Activated CD4-positive, alpha-beta T cell treated with anti-CD3 and anti-CD28 coated beads, Interleukin-2, amount 10 ng/mL, durations not matched to agents 24 days and 14 days (primary cell): ENCODE measurements at places on chromosomes 2 and 18. TPM values are rescaled to one million over a fixed set of nuclear protein-coding genes. Genes with fewer than 3 reads are reported as not detected.
A peak's percentile ranks its signal among the peaks of the same experiment; 100 is the strongest.

- no peak for DNase-seq
These were observed 94.4 kb upstream of the SATB2 start for GRCh38 chr2:199552141-199552540.

GRCh38 chr2:197628043-197628500 is 47.3 kb downstream of the RFTN2 start:
- DNase-seq: no peak

DNA sequence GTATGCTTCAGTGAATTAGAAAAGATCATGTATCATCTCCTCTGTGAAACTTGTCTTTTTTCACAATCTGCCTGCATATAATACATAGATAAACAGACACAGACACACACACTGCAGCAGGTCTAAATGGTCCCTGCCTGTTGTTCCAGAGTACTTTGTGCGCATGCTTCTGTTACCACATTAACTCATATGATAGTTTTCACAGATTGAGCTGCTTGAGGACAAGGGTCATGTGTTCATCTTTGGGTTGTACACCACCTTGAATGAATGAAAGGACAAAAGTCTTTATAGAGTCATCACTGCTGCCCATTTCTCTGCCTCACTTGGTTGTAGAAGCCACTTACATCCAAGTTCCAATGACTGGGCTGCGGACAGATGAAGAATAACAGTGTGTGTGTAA is 72.7 kb upstream of the GLS start:
- no peak for DNase-seq

GRCh38 chr2:121598087-121598486 is 51.2 kb downstream of the CLASP1 start:
- no peak for DNase-seq

DNA sequence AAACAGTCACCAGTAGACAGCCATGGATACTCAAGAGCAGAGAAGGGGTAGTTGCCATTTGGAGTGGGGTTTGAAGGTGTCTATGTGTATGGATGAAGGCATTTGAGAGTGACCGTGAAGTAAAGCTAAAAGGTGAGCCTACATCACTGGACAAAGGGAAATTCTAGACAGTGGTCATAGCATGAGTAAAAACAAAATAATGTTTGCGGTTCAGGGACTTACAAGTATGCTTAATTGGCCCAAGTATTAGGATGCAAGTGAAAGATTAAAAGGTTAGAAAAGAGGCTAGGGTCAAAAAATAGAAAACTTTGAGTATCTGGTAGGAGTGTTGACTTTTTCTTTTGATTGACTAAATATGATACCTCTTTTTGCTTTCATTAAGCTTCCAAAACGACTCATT is 238.1 kb upstream of the SLC8A1 start:
- no peak for DNase-seq

DNA sequence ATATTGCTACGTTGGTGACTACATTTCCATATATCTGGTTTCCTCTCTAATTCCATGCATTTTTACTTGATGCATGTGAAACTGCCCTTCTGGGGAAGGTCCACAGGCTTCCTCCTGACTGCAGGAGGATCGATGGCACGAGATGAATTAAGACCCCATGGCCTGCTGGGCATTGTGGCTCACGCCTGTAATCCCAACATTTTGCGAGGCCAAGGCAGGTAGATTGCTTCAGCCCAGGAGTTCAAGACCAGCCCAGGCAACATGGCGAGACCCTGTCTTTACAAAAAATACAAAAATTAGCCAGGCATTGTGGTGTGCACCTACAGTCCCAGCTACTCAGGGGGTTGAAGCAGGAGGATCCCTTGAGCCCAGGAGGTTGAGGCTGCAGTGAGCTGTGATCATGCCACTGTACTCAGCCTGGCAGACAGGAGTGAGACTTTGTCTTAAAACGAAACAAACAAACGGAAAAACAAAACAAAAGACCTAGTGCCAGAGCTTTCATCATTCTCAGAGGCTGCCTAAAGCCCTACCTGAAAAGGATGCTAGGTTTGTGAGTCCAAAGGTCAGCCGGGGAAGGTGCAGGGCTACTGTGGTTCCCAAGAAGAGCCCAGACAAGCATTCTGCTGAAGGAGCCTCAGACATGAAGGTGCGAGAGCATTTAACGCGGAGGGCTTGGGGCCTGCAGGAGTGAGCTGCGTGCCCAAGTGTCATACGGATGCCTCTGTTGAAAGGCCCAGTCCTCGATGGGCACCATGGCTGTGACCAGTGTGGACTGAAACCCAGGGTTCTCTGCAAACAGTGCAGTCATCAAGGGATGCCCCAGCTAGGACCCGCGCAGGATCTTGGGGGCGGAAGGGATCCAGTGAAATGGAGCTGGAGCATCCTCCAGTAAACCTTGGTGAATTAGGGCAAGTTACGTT is 21.6 kb downstream of the GPR55 start:
- no peak for DNase-seq

- no peak for DNase-seq
These were observed 249.1 kb downstream of the SUCLG1 start for GRCh38 chr2:84209941-84210340.

DNA sequence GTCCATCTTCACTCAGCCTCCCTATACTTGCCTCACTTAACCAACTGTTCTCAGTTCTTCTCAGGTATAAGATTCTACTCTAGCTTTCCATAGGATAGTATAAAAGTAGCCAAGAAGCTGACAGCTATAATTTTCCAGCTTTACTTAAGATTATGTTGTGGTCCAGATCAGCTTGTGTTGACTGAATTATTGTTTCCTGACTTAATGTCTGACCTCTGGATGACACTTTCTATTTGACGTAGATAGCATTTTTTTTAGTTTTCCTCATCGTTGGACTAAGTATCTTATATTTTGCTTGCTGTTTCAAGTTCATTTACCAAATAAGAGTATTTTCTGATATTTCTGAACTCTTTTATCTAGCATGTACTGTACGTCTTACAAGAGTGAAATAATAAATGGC is 1272.5 kb upstream of the CDH2 start:
- DNase-seq: no peak

DNA sequence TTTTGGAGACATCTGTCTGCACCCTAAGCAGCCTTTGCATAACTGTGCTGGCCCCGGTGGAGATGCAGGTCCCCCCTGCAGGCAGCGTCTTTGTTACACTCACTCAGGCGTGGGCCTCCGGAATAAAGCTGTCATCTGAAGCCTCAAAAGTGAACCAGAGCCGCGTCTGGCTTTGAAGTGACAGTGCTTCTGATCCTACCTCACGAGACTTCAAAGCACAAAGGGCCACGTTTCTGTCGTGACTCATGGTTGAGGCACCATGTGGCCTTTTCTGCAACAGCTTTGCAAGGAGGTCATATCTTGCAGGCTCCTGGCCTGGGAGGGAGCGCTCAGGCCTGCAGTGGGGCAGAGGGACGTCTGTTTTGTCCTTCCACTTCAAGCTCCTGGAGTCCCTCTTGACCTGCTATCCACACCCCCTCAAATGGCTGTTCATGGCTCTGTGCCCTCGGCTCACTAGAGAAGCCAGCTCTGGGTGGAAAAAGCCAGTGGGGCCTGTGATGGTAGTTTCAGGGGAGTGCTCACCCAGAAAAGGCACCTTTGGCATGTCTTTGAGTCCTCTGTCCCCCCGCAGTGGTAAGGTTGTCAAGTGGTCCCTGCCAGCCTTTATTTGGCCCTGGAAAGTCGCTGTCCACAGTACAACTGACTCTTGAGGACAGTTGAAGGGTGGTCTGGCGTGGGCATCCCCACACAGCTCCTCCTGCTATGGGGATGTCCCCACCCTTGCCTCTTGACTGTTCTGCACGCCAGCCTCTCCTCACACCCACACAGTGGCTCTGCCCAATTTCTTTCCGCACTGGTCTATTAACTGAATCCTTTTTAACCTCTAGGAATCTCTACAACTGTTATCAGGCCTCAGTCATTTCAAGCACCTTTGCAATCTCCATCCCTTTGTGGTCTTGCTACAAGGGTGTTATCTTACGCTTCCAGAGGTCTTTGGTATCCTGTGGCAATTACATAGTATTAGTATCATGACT is 19.3 kb downstream of the GPR55 start:
- DNase-seq: peak; percentile 85

GRCh38 chr2:216149741-216150140 is 40.6 kb downstream of the XRCC5 start:
- no peak for DNase-seq

DNA sequence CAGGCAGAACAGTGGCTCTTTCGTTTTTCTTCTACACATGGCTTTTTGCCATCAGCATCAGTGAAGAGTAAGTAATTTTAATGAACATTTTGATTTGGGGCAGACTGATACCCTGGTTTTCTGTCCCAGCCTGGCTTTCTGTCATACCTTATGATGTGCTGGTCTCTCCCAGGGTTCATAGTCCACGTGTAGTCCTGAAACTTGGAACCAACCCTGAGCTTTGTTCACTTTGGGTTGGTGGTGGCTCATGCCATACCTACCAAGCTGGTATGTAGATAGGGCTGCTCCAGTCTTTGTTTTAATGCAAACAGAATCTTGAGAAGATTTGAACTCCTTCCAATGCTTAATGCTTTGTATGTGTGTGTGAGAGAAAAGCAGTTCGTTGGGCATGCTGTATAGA is 4.9 kb downstream of the COPS7B start:
- no peak for DNase-seq

GRCh38 chr2:2061091-2061696 is 269.9 kb downstream of the MYT1L start:
- DNase-seq: peak; percentile 36

DNA sequence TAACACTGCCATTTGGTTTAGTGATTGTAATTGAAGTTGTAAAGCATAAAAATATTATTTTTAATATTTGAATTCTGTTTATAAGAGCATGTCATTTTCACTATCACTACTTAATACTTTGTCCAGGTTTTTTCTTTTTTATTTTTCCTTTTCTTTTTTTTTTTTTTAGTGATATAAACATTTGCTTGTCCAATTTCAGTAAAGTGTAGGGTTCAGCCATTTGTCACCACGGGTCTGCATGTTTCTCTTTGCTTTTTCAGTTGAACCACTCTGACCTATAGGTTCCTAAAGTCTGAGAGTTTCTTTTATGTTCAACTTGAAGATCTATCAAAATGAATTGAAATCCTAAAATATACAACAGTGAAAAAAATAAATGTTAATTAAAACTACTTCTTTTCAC is 48.5 kb upstream of the SPAG16 start:
- DNase-seq: no peak

- no peak for DNase-seq
These were observed 151.9 kb downstream of the CERS6 start for GRCh38 chr2:168607992-168608391.

DNA sequence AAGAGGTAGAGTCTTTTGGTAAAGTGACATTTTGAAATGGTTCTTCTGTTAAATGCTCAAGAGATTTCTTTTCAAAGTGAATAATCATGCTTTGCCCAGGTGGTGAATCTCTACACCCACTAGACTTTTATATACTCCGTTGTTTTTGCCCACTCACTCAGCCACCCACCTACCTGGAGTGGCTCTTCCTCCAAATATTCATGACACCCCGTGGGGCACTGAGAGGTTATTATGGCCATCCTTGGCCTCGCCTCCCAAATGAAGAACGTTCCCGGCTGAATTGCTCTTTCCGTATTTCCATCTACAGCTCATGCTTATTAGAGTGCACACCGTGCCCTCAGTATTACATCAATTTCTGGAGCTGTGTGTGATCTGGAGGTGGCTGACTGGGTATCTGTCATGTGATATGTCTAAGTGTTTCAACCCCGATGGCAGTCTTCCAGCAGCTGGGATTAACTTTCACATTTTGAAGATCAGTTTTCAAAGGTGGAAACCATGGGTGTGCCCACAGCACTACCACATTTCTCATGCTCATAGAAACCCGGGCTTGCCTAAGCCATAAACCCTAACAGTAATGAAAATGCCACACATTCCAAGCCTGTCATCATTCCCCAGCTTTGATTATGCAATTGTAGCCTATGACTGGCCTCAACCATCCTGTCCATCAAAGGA is 406.6 kb upstream of the MMADHC start:
- no peak for DNase-seq

- peak; percentile 61 for DNase-seq
These were observed 219.5 kb upstream of the TANK start for GRCh38 chr2:160940699-160941098.

GRCh38 chr2:120238728-120239487 is 13.7 kb upstream of the RALB start:
- no peak for DNase-seq

DNA sequence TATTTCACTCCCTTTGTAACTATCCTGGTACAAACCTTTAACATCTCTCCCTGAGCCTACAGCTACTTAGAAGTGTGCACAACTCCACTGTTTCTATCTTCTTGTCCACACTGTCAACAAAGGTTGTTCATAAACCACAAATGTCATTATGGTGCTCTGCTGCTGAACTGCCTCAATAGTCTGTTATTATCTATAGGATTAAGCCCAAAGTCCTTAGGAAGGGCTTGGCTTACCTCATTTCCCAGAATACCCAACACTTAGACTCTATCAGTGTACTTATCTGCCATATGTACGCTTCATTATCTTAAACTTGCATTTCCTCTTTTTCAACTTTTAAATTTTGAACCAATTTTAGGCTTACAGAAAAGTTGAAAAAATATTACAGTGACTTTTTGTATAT is 94.2 kb downstream of the HNMT start:
- no peak for DNase-seq

DNA sequence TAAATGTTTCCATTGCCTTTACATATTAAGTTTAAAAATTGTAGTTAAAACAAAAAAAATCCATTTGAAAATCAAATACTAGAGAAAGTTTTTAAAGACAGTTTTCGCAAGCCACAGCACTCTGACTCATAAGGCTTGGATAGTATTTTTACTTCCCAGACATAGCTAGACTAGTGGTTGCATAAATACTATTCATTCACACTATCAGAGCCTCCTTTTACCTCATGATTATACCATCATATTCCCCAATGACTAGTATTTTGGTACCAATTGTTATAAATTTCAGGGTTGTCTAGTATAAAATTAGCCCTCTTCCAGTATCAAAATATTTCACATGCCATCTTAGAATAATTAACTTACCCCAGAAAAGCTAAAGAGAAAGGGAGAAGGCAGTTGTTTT is 393.5 kb downstream of the ERBB4 start:
- no peak for DNase-seq

DNA sequence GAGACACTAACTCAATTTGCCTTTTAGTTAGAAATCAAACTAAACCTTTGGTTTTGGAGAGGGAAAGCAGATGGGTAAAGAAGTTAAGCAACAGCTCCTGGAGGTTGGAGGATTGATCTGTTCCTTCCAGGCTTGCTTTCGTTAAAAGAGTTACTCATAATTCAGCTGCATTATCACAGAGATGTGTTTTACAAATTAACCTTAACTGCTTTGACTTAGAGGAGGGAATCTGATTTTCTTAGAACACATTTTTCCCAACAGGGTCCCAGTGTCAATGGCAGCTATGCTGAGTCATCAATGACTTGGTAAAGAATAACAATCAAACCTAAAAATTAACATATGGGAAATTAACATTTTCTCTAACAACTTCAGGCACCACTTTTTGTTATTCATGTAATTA is 113.4 kb downstream of the COPS8 start:
- DNase-seq: no peak

The CTAGE1 gene
- not detected in 2 replicates for total RNA-seq

The ASB3 gene
- total RNA-seq: 19.6 and 24.0 TPM in 2 replicates

The TOGARAM2 gene
- total RNA-seq: 4.8 and 6.7 TPM in 2 replicates

The MC5R gene
- total RNA-seq: not detected in 2 replicates

The CD28 gene
- total RNA-seq: 130 and 132 TPM in 2 replicates

The CEBPZOS gene
- total RNA-seq: 43.4 and 46.6 TPM in 2 replicates

The CXCR1 gene
- total RNA-seq: not detected in 2 replicates

The LYG2 gene
- total RNA-seq: not detected in 2 replicates

The ACMSD gene
- total RNA-seq: not detected in 2 replicates

The HRH4 gene
- 0.79 and 1.6 TPM in 2 replicates for total RNA-seq

The RAPGEF4 gene
- total RNA-seq: 0.14 and 0.37 TPM in 2 replicates

The STK17B gene
- 129 and 131 TPM in 2 replicates for total RNA-seq

The SNED1 gene
- total RNA-seq: 1.3 and 1.9 TPM in 2 replicates
